ENCODE measurements at places on chromosomes 11 and 22. TPM values are rescaled to one million over a fixed set of nuclear protein-coding genes. Genes with fewer than 3 reads are reported as not detected.

SCARF2 gene
- total RNA-seq: 46.0 TPM

MS4A15 gene
- not detected for total RNA-seq

OR52A1 gene
- not detected for total RNA-seq

OR10A3 gene
- total RNA-seq: not detected

PANX3 gene
- not detected for total RNA-seq

ASCL2 gene
- total RNA-seq: not detected

Measured in placental pericyte (primary cell).